Occipital lobe (tissue), 3 donors: ENCODE measurements at places on chromosomes 11 and 22.

DNA sequence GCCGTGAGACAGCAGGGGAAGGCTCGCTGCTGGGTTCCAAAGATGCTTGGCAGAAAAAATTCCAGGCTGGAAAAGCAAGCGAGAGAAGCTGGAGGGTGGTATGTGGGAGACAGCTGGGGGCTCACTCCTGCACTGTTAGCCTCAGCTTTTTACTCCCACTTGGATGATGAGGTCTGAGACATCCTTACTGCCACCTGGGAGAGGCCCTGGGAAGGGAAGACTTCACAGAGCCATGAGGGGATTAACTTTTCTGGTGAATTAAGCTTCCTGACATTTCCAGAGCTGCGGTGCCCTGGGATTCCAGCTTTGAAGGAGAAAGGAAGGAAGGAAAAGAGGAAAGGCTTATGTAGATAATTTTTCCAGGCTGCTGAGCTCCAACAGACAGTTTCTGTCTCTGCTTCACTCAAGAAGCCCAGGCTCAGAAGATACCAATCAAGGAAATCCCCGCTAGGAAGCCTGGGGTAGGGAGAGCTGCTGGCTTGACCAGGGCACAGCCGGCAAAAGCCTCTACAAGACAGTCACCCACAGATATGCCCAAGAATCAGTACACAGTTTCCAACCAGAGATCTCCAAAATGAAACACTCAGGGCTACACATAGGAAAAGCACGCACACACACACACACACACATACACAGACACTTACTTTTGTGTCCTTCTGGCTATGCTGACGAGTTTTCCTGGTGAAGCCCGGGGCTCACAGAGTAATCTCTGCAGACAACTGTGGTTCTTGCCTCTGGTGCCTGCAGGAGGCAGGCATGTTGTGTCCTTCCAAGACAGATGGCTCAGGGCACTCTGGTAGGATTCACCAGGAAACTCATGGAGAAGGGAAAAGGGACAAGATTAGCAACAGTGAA lies 907 bp downstream of the MCHR1 start:
- DNase-seq = peak; percentile 20

GRCh38 chr11:123535401-123535800 lies 105.3 kb downstream of the GRAMD1B start:
- no peak for DNase-seq

- DNase-seq = no peak
Observed at GRCh38 chr11:104823657-104824056, 74.6 kb downstream of the CASP12 start.

- DNase-seq = no peak
Observed at GRCh38 chr11:47055534-47055933, 119.0 kb downstream of the CSTPP1 start.

GRCh38 chr11:71144736-71145135 lies 107.6 kb downstream of the SHANK2 start:
- DNase-seq = no peak

GRCh38 chr11:61671527-61671926 lies 8.7 kb upstream of the DAGLA start:
- no peak for DNase-seq

- no peak for DNase-seq
Observed at GRCh38 chr11:87190071-87190470, 152.3 kb downstream of the TMEM135 start.

- no peak for DNase-seq
Observed at GRCh38 chr11:30521297-30522071, 64.7 kb downstream of the MPPED2 start.
